ENCODE measurements at places on chromosomes 7 and 10.

DNA sequence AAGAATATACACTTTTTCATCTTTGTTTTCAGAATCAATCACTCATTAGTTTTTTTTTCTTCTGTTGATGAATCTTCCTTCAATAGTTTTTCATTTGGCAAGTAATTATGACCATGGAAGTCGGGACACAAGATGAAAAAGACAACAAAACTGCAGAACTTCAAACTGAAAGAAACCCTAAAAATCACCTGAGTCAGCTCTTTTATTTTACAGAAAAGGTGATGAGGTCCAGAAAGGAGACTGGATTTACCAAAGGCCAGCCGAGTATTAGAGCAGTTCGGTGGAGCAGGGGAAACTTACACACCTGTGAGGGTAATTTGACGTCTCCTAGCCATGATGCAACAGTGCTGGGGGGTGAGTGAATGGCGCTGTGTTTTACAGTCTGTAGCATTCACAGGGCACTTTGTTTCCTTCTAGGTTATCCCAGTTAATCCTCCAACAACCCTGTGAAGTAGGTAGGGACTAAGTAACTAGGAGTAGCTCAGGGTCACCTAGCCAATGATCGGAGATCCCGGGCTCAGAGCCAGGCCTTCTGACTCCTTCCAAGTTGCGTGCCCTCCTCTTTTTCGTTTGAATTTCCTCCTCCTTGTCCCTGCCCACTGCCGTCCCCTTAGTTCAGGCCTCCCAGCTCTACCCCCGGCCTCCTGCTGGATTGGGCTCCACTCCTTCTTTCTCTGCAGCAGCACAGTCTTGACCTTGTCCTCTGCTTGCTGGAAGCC lies 14.0 kb downstream of the RBM20 start:
- DNase-seq, result no peak

DNA sequence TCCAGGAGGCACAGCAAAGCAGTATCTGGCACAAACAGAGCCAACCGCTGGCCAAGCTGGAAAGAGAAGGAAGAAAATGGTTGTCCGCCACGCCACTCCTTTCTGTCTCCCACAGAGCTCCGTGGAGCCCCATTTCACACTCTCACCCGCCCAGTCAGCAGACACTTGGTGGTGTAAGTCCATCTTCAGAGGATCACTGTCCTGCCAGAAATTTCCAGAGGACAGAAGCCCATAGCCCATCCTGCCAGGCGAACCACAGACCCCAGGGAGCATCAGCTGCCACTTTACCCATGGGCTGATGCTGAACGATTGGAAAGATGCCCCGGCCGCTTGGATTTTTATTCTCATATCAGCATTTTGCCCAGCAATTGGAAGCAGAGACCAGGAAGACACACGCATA lies 144.7 kb upstream of the LYZL2 start:
- no peak for DNase-seq

DNA sequence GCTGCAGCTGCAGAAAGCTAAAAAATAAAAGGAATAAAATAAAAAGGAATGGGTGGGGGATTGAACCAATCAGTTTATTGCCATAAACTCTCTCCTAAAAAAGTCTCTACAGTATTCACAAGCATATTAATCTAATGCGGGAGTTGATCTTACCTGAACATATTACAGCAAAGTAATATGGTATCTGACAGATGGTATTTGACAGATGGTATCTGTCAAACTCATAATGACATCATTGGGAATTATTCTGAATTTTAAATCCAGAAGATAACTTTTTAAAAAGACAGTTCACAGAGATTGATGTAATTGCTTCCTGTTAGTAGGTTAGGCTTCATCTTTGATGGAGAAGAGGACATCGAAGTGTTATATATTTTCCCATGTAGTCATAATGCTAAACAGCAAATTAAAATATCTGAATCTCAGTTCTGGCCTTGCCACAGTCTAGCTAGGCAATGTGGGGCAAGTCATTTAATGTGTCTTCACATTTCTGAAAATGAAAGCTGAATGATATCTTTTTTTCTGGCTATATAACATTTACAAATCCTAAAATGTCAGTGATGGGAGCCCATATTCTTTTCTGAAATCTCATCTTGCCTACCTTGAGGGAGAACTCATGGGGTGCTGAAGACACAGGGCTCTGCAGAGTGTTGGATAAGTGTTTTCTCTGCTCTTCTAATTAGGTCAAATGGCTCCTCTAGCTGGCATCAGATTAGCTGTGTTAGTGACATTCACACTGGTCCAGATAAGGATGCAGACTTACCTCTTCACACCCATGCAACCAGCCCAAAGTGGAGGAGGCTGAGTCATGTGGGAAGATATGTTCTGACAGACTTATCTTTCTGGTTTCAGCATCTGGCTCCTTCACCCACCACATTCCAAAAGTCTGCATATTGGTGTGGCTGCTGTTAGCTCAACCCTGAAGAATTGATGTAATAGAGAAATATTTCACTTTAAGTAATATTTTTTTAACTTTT lies 2.1 kb upstream of the LIPM start:
- DNase-seq, result peak; percentile 22

GRCh38 chr10:92381543-92381954 lies 90.6 kb downstream of the MARCHF5 start:
- DNase-seq, result no peak

GRCh38 chr7:41892356-41893100 lies 189.6 kb upstream of the INHBA start:
- no peak for DNase-seq
